ENCODE measurements at places on chromosomes 1 and 21.

DNA sequence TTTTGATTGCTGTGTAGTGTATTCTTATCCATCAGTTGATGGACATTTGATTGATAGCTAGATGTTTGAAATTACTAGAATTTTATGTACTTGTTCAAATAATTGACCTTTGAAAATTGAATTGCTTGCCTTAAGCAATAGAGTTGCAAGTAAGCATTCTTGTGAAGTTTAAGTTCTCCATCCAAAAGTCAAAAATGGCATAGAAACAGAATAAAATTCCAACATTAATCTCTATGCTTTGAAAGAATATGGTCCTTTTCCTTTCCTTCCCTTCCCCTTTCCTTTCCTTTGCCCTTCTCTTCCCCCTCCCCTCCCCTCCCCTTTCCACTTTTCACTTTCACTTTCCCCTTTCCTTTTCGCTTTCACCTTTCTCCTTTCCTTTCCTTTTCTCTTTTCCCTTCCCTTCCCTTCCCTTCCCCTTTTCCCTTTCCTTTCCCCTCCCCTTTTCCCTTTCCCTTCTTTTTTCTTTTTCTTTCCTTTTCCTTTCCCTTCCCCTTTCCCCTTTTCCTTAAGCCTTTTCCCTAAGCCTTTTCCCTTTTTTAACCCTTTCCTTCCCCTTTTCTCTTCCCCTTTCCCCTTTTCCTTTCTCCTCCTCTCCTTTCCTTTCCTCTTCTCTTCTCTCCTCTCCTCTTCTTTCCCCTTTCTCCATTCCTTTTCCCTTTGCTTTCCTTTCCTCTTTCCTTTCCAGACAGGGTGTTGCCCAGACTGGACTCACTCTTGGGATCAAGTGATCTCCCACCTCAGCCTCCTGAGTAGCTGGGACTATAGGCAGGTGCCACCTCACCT, 67.4 kb downstream of the SASS6 start:
- no peak for DNase-seq

GRCh38 chr1:4318720-4319119, 335.7 kb upstream of the AJAP1 start:
- no peak for DNase-seq

- DNase-seq, result no peak
Observed at GRCh38 chr1:161238039-161238473, at the start of gene NR1I3. Gene NR1I3 (minus strand): TSS chr1:161238203. CDS start chr1:161236565, 1,638 bp downstream.

DNA sequence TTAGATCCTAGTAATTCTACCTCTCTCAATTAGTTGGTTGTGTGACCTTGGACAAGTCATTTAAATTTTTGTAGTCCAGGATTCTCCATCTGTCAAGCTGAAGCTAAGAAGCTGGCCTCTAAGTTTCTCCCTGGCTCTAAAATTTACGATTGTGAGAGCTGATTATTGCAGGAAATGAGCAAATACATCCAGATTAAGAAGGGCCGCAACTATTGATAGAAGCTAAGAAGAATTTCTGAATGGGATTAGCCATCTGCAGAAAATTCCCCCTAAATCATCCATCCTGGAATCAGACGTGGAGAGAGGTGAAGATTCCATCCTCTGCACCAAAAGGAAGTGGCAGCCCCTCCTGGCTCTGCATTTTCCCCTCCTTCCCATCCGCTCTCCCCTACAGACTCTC, 55.0 kb downstream of the HIVEP3 start:
- DNase-seq, result no peak

DNA sequence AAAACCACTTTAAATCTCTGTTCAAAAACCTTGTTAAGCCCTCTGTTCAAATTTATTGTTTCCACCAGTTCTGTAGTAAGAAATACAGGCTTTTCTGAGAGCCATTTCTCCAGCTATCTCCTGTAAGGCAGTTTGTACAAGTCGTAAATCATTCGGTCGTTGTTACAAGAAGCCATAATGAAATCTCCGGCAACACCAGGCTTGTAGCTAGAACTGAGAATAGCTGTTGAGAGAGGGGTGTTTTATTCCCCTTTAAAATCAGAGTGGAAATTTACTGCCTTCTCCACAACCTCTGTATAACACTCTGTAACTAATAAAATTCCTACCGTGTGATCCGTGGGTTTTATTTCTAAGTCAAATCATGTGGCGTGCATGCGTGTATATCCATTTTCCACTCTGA, 335.8 kb upstream of the KAZN start:
- no peak for DNase-seq

- DNase-seq, result no peak
Observed at GRCh38 chr21:39084979-39085729, 98.1 kb downstream of the PSMG1 start.

Data from kidney glomerular epithelial cell (primary cell).